Posterior cingulate gyrus (tissue), 11 donors: ENCODE measurements at places on chromosomes 7 and 10.
A peak's percentile ranks its signal among the peaks of the same experiment; 100 is the strongest.

DNA sequence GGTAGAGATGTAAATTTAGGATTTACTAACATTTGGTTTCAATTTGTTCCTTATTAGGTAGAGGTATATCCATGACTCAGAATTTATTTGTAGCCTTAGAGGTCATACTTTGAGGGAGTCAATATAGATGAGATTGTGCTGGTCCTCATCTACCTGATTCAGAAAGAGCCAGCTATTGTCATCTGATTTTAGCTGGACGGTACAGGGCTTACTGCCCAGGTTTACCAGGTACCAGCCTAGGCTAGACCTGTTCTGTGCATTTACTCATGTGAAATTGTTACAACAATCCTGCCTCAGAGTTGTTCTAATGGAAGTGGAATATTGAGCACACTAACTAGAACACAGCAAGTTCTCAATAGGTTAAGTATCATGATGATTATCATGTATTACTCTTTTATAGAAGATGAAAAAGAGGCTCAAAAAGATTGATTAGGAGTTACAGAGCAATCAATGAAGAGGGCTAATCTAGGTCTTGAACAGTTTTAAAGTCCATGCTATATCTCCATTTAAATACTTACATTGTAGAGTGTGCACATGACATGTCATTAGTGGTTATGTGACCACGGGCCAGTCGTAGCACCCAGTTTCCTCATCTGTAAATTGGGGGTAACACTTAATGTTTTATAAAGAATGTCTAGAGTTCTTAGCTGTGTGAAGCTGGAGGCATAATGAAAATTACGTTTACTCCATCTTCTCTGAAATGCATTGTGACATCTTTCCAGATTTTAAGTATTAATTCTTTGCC, 42.1 kb downstream of the TRIM24 start:
- no peak for DNase-seq

- DNase-seq, result no peak
Observed at GRCh38 chr7:46754140-46754720, 827.7 kb downstream of the TNS3 start.

DNA sequence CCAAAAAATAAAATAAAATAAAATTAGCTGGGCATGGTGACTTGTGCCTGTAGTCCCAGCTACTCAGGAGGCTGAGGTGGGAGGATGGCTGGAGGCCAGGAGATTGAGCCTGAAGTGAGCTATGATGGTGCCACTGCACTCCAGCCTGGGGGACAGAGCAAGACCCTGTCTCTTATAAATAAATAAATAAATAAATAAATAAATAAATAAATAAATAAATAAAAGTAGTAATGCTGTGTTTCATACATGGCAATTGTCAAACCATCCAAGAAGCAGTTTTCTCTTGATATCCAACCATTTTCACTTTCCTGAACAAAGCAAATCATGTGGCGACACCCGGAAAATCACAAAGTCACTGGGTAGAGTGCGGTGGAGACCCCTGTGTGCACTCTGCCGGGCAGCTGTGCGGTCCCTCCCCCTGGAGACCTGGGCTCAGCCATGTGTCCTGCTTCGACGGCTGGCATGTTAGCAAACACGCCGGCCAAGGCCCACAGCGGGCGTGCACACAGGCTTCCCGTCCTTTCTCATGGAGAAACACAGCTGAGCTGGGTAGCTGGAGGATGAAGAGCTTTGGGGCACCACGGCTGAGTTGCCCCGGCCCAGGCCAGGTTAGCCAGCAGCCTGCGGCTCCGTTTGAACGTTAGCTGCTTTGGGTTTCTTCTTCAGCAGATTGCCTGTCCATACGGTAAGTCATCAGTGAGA, 22.3 kb upstream of the RNF32 start:
- DNase-seq, result no peak

DNA sequence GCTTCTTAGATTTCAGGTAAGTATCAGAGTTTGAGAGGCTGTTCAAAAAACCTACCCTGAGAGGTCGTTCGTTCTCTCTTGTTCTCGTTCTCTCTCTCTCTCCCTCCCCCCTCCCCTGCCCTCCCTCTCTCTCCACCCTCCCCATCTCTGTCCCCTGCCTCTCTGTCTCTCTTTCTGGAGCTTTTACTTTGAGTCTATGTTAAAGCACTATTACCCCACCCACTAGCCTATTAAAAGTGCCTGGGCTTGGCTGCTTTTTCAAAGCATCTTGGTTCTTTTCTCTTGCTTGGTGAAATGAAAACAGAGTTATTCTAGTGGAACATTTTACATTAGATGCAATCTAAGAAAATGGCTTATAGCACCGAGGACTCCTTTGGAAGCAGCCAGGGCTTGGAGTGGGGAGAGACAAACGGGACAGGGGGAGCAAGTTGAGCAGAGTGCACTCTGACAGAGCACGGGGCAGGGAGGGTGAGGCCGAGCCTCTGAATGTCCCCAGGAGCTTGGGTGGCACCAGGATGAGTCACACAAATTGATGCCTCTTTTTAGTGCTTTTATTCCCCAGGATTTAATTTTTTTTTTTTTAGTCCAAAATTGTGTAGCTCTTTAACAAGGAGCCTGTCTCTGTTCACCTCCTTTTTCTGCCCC, 134.3 kb downstream of the CFAP58 start:
- no peak for DNase-seq

DNA sequence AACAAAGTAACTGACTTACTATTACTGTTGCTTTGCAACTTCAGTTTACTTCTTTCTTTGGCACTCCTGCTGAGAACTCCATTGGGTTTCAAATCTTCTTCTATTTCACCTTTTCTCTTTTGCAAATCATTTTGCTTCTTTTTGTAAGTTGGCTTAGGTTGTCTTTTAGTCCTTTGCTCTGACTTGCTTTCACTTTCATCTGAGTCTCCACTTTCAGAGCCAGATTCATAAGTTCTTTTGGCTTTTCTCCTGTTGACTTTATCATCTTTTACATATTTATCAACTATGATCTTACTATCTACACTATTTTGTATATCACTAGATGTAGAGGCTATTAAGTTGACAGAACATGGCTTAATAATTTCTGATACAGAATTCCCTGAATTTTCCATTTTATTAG, 73.4 kb downstream of the NRBF2 start:
- no peak for DNase-seq

DNA sequence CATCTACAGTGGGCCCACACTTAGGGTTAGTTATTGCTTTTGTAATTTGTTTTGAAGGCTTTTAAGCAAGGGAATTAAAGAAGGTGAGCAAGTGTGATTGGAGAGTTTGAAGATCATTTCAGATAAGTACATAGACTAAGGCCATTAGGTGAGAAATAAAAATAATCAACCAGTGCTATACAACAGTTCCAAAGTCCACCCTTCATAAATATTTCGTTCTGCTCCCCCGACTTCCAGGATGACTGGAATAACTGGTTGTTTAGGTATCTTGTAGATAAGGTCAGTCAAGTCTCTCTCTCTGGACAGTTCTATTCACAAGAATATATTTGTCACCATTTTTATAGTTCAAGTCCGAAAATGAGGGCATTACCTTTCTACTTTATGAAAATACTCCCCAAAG, 98.0 kb upstream of the MBL2 start:
- DNase-seq, result no peak

DNA sequence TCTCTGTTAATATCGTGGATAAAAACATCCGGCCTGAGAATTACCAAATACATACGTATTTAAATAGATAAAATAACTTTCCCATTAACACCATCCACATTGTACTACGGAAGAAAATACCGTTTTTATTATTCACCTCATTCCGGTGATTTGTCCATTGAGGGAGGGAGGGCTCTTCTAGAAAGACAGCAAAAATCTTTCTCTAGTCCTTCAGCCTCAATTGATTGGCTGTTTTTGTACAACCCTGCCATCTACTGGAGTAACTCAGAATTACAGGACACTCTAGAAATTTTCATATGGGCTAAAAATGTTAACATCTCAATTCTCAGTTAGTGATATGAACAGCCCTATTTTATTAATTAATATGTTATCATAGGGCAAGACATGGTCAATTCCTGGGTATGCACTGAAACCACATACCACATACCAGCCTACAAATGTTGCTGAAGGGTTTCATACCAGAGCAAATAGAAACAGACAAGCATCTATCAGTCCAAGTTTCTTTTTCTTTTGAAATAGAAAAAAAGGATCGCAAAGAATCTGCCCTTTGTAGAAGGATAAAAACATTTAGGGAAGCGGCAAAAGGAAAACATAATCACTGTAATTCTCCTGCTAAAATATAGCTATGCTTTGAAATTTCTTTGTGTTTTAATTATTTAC, 55.8 kb upstream of the CDCA7L start:
- DNase-seq, result no peak

DNA sequence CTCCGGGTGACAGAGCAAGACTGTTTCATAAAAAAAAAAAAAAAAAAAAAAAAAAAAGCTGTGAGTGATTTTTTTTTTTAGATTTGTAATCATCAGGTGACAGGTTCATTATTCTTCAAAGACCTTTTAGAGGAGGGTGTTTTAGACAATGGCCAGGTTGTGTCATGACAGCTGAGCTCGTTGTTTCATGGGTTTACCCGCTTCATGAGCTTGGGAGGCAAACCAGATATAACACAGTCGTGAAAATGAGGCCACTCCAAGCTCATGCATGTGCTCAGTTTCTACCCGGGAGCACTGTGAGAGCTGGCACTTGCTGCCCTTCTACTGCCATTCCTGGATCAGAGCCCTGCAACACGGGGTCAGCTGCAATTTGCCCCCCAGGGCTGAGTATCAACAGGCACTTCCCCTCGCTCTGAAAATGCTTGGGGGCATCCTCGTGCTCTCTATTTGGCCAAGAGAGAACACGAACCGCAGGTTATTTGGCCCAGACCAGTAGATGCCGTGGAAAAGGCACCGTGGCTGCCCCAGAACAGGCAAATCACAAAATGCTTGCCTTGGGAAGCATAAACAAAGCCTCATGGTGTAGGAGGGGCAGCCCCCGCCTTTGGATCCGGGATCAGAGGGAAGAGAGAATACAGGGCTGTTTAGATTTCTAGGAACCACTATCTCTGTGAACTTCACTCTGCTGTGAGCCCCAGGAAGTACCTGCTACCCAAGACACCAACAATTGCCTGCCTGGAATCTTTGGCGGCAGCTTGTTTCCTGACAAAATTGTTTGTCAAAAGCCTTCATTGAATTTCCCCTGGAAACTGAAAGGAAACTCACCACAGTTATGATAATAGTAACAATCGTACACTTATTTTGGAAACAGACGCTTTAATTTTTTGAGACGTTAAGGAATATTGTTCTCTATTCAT, 371.0 kb downstream of the FRMD4A start:
- DNase-seq, result no peak

DNA sequence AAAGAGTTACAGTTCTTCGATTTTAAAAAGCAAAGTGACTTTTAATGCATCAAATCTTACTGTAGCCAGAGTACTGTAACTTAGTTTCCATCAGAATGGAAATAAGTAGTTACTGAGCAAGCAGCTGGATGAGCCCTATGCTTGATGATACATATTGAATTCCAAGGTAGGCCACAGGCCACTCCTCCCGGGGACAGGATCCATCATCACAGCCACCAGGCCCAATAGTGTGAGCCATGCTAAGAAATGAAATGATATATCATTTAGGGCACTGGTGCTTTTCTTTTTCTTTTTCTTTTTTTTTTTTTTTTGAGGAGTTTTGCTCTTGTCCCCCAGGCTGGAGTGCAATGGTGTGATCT, 42.9 kb upstream of the TOMM7 start:
- no peak for DNase-seq

GRCh38 chr10:96591946-96592345, 5.1 kb upstream of the TM9SF3 start:
- DNase-seq, result no peak

- DNase-seq, result no peak
Observed at GRCh38 chr10:97116462-97117162, 69.1 kb downstream of the SLIT1 start.

- no peak for DNase-seq
Observed at GRCh38 chr10:103555712-103556111, 62.2 kb downstream of the NEURL1 start.

- DNase-seq, result peak; percentile 71
Observed at GRCh38 chr10:89029785-89030437, 39.3 kb downstream of the FAS start.

GRCh38 chr10:51932530-51932929, 233.1 kb upstream of the CSTF2T start:
- no peak for DNase-seq

DNA sequence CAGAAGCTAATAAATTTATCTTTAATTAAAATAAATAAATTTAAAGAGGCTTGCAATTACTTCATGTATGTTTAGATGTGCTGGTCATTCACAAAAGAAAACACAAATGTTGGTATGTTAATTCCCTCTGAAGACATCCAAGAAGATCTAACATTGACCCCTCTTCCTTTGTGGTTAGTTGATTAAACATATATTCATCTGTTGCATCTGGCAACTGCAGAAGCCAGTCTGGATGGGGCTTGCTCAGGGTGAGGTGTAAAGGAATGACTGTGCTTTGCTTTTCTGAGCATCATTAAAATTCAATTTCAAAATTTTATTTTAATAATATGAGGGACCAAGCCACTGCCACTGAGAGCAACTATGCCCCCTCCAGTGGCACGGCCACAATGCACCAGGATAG, 36.4 kb upstream of the FERD3L start:
- DNase-seq, result no peak

- no peak for DNase-seq
Observed at GRCh38 chr10:44316187-44316921, 68.5 kb downstream of the CXCL12 start.

- no peak for DNase-seq
Observed at GRCh38 chr10:110507346-110507745, 9.6 kb downstream of the DUSP5 start.

GRCh38 chr10:129790715-129791446, 173.2 kb downstream of the EBF3 start:
- no peak for DNase-seq

- DNase-seq, result no peak
Observed at GRCh38 chr10:84342584-84342983, 14.2 kb downstream of the CCSER2 start.

DNA sequence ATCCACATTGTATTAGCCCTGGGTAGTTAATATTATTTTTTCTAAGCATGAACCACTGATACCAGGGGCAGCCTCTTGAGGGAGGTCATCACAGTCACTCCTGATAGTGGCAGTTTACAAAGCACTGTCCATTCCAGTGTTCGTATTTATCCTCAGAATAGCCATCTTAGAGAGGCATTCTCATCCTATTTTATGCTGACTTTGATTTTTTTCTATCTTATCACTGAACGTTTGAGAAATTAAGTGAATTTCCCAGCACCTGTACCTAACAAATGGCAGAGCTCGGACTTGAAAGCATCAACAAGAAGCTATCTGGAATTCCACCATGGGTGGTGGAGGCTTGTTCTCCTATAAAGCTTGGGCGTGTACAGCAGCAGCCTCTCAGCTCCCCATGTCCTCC, 26.1 kb upstream of the MGAM2 start:
- no peak for DNase-seq

- no peak for DNase-seq
Observed at GRCh38 chr10:89327803-89328441, at the start of gene IFIT3. TSS of gene IFIT3 (plus strand) at chr10:89327997. CDS start at chr10:89328074, 77 bp downstream.

GRCh38 chr7:92809397-92809759, 27.0 kb downstream of the CDK6 start:
- no peak for DNase-seq

GRCh38 chr10:52915391-52915790, 142.8 kb upstream of the MBL2 start:
- no peak for DNase-seq
